Pulmonary artery endothelial cell (primary cell): ENCODE measurements at places on chromosomes 4 and X. TPM values are rescaled to one million over a fixed set of nuclear protein-coding genes. Genes with fewer than 3 reads are reported as not detected.

GRCh38 chrX:9919632-9920172 is 47.5 kb upstream of the CLDN34 start:
- no peak for DNase-seq

Gene PNCK
- total RNA-seq: not detected in 2 replicates

Gene CYSLTR1
- total RNA-seq: not detected in 2 replicates

- DNase-seq: no peak
Observed at GRCh38 chr4:41287852-41288251, 31.1 kb downstream of the UCHL1 start.

Gene ATOH1
- total RNA-seq: not detected in 2 replicates
